Spleen (tissue), 13 donors: ENCODE measurements at places on chromosomes 5 and 9.

GRCh38 chr5:100757618-100758017 is 145.5 kb downstream of the ST8SIA4 start:
- DNase-seq = no peak

DNA sequence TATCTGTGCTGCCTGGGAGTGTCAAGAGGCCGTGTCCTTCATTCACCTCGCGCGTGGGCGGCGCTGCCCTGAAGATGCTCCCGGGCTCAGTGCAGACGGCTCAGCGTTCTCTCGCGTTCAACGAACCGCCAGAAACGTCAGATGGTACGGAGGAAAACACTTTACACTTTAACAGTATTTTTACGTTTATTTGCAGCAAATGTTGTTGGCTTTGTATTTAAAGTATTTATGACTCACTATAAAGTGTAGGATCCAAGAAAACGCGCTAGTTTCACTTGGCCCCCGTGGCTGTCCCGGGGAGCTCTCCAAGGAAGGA is 544 bp upstream of the ERCC6L2 start:
- peak; percentile 91 for DNase-seq

DNA sequence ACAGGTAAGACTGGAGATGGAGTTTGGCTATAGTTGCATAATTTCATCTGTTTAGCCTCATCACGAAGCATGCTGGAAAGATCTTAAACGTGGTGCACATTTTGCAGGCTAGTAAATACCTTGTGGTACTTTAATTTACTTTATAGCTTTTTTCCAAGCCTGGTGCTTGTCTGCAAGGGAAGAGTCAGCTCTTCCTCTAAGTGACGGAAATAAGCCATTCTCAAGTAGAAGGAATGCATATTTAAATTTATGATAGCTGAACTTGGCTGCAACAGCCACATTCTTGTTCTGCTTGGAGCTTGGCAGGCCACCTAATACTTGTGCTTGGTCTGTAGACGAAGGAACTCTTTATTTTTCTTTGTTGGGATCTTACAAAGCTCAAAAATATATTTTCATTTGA is 188.0 kb upstream of the PIK3R1 start:
- DNase-seq = no peak

GRCh38 chr9:105693435-105694189 is 729 bp upstream of the TMEM38B start:
- DNase-seq = no peak

GRCh38 chr9:132161743-132162184 is at the start of gene NTNG2:
Gene NTNG2, plus strand, starts transcription at chr9:132162058. Its CDS starts 4,774 bp downstream, at chr9:132166832.
- DNase-seq = no peak

DNA sequence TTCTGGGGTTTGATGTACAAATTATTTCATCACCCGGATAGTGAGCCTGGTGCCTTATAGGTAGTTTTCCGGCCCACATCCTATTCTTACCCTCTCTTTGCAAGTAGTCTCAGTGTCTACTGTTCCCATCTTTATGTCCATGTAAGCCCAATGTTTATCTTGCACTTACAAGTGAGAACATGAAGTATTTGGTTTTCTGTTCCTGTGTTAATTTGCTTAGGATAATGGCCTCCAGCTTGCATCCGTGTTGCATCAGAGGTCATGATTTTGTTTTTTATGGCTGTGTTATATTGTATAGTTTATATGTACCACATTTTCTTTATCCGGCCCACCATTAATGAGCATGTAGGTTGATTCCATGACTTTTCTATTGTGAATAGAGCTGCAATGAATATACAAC is 136.5 kb downstream of the PRR16 start:
- DNase-seq = no peak

GRCh38 chr9:126304971-126305320 is 21.7 kb upstream of the MVB12B start:
- no peak for DNase-seq

DNA sequence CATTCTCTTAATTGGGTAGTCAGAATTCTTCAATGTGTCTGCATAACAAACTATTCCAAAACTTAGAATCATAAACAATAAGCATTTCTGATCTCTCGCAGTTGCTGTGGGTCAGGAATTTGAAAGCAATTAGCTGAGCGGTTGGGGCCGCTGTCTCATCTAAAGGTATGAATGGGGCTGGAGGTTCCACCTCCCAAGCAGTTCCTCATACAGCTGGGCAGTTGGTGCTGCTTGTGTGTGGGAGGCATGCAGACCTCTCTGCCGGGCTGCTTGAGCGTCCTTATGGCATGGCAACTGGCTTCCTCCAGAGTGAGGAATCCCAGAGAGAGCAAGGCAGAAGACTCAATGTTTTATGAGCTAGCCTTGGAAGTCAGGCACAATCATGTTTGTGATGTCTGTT is 30.2 kb upstream of the SEMA4D start:
- no peak for DNase-seq

- DNase-seq = no peak
Observed at GRCh38 chr5:131042021-131042789, 122.9 kb downstream of the HINT1 start.
